ENCODE measurements at places on chromosomes 16 and 17.

DNA sequence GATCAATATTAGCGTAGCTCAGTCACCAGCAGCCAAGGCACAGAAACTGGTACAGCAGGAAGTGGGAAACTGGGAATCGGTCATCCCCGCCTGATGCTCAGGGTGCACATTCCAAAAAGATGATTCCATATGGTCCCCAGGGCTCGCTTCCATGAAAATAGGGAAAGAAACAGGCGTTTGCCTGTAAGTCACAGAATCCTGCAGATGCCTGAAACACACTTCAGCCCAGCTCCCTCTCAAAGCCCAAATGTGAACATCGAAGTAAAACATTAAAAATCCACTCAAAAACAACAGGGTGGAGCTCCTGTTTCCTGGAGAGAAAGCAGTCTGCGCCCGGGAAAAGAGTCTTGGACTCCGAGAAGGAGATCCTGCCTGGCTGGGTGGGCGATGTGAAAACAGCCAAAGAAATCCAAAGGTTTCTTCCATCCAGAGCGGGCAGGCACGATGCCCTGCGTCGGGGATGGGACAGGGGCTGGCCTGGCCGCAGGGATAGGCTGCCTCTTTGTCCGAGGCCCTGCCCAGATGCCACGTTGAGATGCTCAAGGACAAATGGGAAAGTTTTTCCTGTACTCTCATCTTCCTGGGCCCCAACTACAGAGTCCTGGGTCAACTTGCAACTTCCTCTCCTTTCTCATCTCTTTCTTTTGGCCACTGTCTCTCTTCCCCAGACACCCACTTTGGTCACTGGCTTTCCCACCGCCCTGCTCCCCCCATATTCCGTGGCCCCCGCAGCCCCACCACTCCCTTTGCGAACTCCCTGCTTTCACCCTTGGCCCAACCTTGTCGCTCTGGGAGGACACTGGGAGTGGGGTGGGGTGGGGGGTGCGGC is 743 bp downstream of the WIPI1 start:
- DNase-seq: peak; percentile 78

DNA sequence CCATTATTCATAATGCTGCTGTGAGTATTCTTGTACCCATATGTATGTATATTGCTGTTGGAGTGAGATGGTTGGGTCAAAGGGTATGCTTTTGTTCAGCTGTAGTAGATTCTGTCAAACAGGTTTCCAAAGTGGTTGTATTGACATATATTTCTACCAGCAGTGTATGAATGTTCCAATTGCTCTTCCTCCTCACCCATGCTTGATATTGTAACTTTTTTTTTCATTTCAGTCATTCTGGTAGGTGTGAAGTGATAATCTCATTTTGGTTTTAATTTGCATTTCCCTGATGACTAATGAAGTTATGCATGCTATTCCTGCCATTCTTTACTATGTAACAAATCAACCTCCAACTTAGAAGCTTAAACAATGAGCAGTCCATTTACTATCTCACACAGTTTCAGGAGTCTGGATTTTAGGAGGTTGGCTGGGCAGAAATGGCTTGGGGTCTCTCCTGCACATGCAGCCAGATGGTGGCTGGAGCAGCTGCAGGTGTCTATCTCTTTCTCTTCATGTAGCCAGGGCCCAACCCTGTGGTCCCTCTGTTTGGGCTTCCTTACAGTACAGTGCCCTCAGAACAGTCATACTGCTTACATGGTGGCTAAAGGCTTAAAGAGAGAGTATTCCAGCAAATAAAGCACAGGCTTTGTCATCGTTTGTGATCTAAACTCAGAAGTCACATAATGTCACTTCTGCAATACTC is 21.2 kb downstream of the ERAL1 start:
- DNase-seq: no peak

- no peak for DNase-seq
Measured at GRCh38 chr16:2364638-2365210, 24.2 kb upstream of the ABCA3 start.

GRCh38 chr17:49694847-49695697 is 12.7 kb downstream of the SLC35B1 start:
- peak; percentile 70 for DNase-seq

- DNase-seq: no peak
Measured at GRCh38 chr17:17942846-17943245, 29.4 kb downstream of the TOM1L2 start.

- no peak for DNase-seq
Measured at GRCh38 chr17:19780846-19781245, 32.7 kb upstream of the ALDH3A1 start.

GRCh38 chr17:30221346-30221745 is 14.2 kb downstream of the SLC6A4 start:
- no peak for DNase-seq

GRCh38 chr17:40178660-40179059 is 1.4 kb downstream of the RAPGEFL1 start:
- DNase-seq: no peak

- no peak for DNase-seq
Measured at GRCh38 chr17:45288825-45289224, 26.9 kb upstream of the SPATA32 start.

DNA sequence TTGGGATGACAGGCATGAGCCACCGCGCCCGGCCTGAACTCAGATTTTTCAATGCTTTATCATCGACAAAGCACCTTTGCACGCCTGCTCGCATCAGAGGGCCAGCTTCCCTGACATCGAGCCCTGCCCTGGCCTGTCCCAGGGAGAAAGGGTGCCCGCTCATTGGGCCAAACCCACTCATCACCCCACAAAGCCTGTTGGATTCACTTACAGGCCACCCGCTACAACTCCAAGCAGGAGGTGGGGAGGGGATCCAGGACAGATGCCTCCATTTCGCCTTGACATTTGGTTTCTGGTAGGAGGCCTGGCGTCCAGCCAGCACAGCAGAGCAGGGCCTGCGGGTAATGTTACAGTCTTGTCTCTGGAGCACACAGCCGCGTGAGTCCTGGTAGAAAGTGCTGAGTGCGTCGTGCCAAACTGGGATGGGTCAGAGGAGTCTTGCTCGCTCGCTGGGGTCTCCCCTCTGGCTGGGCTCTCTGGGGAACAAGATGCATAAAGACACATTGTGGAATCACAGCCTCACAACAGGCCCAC is 19.8 kb downstream of the SMTNL2 start:
- peak; percentile 94 for DNase-seq

GRCh38 chr16:53741546-53741945 is 37.6 kb downstream of the FTO start:
- DNase-seq: no peak

GRCh38 chr16:19625039-19625438 is 69.5 kb downstream of the VPS35L start:
- no peak for DNase-seq

DNA sequence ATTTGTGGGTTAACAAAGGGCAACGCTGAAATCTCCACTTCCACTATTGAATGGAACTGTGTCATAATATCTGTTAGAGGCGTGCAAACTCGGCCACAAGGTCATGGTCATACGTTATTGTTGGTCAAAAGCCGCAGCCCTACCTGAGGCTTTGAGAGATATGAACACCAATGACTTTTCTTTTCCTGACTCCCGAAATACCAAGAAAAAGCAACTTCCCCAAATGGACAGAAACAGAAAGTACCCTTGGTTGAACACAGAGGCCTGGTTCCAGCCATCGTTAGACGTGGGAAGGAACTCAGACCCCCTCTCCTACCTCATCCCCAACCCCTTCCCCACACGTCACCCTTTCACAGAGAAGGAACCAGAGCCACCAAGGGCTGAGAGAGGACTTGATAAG is 1.4 kb upstream of the PIK3R5 start:
- DNase-seq: no peak

GRCh38 chr16:3740934-3741333 is 23.6 kb upstream of the TRAP1 start:
- no peak for DNase-seq

DNA sequence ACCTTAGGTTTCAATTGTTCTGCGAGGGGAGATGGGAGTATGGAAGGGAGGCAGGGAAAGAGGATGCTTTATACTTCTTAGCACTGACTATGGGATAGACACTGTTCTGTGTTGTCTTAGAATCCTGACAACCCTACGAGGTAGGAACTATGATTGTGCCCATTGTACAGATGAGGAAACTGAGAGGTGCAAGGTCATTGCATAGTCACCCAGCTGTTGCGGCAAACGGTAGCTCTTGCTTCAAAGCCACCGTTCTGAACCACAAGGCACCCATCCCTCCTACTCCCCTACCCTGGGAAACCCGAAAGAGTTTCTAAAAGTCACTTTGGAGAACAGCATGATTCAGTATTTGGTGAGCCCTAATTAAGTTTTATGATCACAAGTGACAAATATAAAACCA is 7.5 kb downstream of the CCDC40 start:
- DNase-seq: no peak

GRCh38 chr17:47072886-47073285 is 93.8 kb upstream of the RPRML start:
- DNase-seq: no peak

- no peak for DNase-seq
Measured at GRCh38 chr16:76932541-76933211, 258.3 kb upstream of the MON1B start.

- DNase-seq: no peak
Measured at GRCh38 chr16:27430923-27431484, 29.0 kb downstream of the IL21R start.

DNA sequence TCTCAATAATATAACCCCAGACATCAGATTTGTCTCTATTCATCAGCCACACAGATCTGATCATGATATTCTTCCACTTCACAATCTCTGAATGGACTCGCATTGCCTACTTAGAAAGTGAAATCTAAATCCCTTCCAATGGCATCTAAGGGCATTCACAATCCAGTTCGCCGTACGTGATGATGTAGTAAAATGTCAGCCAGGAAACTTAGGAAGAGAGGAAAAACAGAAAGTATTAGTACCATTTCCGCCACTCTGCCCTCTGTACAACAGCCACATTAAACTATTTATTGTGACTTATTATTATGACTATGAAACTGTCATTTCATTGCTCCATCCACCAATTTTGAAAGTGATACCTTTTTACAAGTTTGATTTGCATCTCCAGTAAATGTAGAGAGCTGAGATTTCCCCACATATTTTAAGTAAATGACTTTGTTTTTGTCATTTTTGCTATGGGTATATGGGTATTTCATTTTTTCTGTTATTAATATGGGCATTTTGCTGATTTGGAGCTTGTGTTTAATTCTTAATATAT is 69.4 kb upstream of the SMIM36 start:
- no peak for DNase-seq

GRCh38 chr17:27954548-27955495 is 61.7 kb upstream of the LYRM9 start:
- no peak for DNase-seq

DNA sequence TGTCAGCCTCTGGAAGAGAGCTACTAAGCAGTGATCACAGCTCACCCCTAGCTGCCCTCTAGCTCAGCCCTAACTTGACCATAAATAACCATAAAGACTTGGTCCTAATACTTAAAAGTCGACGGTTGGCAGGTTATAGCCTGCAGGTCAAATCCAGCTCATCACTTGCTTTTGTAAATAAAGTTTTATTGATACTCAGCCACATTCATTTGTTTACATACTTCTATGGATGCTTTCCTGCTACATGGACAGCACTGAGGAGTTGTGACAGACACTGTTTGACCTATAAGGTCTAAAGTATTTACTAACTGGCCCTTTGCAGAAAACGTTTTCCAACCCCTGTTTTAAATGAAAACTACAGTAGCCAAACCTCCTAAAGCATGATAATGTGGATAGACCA is 151.6 kb upstream of the ASIC2 start:
- no peak for DNase-seq

DNA sequence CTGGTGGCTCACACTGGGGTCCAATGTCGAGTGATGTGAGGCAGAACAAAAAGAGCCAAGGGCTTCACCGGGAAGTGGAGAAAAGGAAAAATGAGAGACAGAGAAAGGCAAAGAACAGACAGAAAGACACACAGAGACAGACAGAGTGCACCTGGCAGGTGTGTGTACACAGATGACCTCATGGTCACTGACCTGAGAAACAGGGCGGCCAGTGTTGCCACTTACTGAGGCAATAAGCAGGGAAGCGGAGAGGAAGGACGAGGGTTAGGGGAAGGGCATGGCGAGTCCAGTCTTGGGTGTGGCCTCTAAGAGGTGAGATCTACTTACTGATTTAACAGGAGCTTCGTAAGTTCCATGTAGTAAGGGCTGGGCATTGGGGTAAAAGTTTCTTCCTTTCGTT is 7.5 kb downstream of the GINS2 start:
- no peak for DNase-seq

DNA sequence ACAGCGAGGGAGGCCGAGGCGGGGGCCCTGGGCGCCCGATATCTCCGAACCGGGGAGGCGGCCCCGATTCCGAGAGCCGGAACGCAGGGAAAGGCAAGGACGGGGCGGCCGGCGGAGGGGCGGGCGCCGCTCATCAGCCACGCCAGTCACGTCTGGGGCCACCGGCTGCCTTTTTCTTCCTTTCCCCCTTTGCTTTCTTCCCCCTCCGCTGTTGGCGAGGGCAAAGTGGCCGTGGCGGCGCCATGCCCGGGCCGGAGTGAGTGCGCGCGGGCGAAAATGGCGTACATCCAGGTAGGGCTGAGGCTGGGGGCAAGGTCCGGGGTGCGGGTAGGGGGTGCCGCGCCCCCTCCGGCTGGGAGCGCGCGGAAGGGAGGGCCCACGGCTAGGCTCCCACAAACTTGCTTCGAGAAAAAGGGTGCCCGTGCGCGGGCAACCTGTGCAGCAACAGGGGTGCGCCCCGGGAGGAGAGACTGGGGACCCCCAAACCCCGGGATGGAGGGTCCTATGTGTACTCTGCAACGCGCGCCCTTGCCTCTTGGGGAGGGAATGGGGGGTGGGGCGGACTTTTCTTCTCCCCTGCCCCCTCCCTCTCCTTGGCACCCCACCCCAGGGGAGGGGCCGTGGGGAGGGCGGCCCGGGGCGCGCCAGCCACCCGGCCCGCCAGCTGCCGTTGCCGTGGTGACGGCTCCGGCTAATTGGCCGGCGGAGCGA is 486 bp downstream of the SYT17 start:
- DNase-seq: no peak

DNA sequence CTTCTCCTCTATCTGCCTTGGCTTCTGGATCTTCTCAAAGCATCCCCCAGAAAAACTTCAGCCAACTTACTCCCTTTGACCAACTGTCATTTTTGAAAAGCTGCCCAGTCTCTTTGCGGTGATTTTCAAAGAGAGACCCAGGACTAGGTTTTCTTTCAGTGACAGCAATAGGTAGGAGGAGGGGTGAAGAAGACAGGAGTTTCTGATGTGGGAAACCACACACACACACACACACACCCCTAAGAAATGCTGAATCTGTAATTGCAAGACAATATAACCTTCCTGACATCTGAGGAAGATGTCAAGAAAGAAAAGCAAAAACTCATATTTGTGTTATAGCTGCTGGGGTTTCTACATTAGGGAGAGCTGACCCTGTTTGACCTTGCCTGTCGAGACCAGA is 5.2 kb downstream of the FAM20A start:
- DNase-seq: no peak

- DNase-seq: no peak
Measured at GRCh38 chr17:19590912-19591551, 57.4 kb downstream of the SLC47A1 start.

All from ovary (tissue), 10 donors.